Vagina (tissue), 2 donors: ENCODE measurements at places on chromosomes 2 and 18.
A peak's percentile ranks its signal among the peaks of the same experiment; 100 is the strongest.

DNA sequence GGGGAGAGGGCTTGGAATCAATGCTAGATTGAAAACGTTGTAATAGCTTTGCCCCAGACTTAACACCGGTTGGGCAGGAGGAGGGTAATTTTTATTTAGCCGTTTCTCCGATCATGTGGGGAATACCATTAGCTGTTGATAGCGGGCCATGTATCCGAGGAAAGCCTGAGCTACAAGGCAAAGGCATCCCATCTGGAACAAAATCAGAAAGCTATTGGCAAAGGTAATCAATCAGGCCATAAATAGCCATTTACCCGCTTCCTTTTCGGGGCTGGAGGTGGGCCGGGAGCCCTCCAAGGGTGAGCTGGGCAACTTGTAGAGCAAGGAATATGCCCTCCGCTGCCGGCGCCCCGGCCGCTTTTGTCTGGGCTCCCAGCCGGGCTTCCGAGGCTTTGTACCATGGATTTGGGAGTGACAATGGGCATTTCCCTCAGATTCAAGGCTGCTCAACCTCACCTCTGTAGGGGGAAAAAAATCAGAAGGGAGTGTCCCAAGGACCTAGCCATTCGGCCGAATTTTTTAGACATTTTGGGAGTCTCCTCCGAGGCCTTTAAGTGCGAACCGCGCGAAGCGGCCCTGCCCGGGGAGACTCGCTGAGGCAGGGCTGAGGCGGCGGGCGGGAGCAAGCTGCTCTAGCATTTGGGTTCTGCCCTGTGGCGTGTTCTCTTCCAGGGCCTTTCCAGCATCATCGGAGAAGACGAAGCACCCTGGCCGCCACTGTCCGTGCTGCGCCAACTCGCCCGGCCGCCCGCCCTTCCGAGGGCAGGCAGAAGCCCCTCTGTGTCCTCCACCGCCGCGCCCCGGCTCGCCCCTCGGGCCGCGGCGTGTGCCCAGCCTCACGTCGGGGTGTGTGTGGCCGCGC is 1.1 kb upstream of the HOXD9 start:
- no peaks in the 10 kb centered on the region for H3K36me3 ChIP-seq
- peak overlapping the region; percentile 33 for H3K4me3 ChIP-seq
- DNase-seq: no peak
- H3K4me1 ChIP-seq: peaks cover 14% of the 10 kb centered on the region

DNA sequence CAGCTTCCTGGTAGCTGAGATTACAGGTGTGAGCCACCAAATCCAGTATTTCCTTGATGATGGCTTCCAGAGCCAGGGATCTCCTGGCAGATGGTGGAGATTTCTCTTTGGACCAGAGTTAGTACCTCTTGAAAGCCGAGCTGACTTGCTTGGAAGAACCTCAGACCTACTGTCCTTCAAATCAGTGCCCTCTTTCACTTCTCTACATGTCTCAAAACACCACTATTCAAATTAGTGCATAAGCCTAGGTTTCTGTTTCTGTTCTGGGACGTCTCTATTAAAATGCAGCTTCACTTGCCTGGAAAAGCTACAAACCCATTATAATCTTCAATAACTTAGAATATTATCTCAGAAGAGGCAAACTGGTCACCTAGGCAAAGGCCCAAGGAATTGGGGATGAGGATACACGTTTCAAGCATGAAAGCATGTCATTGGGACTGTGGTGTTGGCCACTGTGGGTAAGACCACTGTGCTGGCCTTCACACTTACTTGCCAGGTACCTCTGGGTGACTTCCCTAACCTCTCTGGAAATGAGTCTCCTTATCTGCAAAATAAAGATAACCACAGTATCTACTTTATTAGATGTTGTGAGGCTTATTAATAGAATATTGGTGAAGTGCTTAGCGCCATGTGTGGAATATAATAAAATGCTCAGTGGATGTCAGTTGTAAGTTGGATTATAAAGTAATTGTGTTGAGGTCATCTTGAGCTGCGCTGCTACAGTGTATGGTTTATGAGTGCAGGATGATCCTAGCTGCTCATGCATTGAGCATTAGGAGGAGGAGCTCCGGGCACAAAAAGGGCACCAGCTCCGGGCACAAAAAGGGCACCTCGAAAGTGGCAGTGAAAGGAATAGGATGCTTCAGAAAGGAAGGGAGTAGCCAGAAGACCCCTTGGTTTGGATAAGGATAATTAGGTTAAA is 84.5 kb downstream of the DOCK10 start:
- no peak overlapping the region for H3K4me3 ChIP-seq
- peak overlapping the region; percentile 30 for H3K27ac ChIP-seq
- H3K36me3 ChIP-seq: no peaks in the 10 kb centered on the region
- H3K27me3 ChIP-seq: no peaks in the 10 kb centered on the region
- peaks cover 48% of the 10 kb centered on the region for H3K4me1 ChIP-seq

DNA sequence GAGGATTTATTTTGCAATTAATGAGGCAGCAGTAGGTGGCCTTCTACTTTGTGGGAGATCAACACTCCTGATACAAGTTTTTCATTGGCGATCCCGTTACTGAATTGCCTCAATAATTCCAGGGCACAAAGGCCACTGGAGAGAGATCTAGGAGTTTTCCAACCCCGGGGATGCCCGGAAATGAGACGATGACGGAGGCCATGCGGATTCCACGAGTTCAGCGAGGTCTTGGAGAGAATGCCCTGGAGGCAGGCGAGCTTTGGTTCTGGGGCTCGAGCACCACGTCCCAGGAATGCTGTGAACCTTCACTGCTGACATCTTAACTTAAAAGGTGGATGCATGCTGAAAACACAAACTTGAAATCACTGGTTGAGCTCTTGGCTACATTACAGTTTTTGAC is 74.2 kb downstream of the LDLRAD4 start:
- no peaks in the 10 kb centered on the region for H3K27me3 ChIP-seq
- H3K4me1 ChIP-seq: peaks cover 6% of the 10 kb centered on the region
- no peak for DNase-seq

DNA sequence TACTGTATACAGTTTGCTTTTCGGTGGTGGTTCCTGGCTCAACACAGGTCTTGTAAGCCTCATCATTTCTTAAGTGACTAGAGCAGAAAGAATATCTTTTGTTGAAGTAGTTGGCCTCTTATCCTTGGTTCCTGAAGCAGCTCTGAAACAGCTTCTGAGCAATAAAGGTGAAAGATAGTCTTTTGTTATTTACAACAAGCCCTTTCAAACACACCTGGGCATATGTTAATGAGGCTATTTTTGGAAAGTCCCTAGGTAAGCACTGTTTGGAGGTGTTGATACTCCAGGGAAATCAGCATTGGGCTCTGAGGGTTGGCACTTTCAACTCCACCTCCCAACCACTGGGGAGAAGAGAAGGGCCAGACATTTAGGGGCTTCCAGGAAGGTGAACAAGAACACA is 211.0 kb downstream of the MCFD2 start:
- H3K4me1 ChIP-seq: peaks cover 76% of the 10 kb centered on the region
- H3K27ac ChIP-seq: no peak overlapping the region
- no peak overlapping the region for H3K4me3 ChIP-seq
- DNase-seq: no peak

GRCh38 chr18:36075862-36076587 is 8.7 kb upstream of the RPRD1A start:
- no peak overlapping the region for H3K4me3 ChIP-seq
- H3K27ac ChIP-seq: no peak overlapping the region
- H3K4me1 ChIP-seq: no peaks in the 10 kb centered on the region
- no peaks in the 10 kb centered on the region for H3K36me3 ChIP-seq

DNA sequence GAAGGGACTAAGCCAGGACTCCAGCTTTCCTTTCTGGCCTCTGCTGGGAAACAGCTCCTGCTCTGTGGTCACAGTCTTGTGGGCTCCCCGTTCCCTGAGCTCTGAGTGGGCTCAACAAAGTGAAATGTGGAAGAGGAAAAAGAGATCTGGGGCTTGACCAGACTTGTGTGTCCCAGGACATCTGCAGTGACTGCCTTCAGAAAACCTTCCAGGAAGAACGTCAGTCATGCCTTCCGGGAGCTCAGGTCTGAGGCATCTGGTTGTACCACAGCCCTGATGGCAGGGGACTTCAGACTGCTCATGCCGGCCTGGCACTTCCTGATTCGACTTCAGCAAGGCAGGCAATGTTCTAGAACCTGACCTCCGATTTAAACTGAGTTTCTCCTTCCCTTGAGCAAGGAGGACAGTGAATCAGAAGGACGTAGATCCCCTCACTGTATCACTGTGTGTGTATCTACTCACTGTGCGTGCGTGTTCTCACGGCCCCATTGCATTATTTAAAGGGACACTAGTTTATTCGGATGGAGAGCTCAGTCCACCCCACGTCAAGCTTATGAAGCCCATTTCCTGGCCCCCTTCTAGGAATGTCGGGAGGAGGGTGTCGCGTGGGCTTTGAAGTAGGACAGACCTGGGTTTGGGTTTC is 548 bp upstream of the FBLN7 start:
- no peaks in the 10 kb centered on the region for H3K36me3 ChIP-seq
- no peaks in the 10 kb centered on the region for H3K27me3 ChIP-seq
- H3K27ac ChIP-seq: peak overlapping the region; percentile 32
- no peaks in the 10 kb centered on the region for H3K4me1 ChIP-seq
- DNase-seq: no peak
- peak overlapping the region; percentile 69 for H3K4me3 ChIP-seq

DNA sequence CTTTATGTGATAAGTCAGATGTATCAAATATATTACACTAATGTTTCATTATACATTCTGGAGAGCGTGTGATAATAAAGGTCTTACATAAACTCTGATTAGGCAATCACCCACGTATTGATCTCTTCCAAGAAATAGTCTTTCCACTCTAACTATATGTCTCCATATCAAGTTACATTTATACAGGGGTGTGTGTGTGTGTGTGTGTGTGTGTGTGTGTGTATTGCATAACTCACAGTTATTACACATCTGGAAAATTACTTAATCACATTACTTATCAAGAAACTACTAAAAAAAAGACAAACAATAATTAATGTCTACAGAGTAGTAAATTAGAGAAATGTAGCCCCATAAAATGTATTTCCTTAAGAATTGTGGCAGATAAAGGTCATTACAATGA is 339.8 kb downstream of the CDH19 start:
- no peaks in the 10 kb centered on the region for H3K36me3 ChIP-seq
- no peak for DNase-seq
- no peak overlapping the region for H3K27ac ChIP-seq

DNA sequence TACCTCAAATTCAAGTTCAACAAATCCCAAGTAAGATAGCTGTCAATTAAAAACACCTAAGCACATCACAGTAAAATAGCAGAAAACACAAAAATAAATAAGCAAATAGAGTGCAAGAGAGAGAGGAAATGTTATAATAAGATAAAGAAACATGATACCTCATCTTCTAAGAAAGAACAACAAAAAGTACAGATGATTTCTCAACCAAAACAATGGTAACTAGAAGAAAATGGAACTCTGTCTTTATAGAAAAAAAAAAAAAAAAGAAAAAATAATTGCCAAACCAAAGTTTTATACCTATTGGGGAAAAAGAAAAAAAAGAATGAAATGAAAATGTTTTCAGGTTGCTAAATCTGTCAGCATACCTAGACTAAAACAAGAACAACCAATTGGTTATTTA is 1253.5 kb upstream of the CDH2 start:
- H3K27me3 ChIP-seq: no peaks in the 10 kb centered on the region
- H3K4me1 ChIP-seq: no peaks in the 10 kb centered on the region
- H3K36me3 ChIP-seq: no peaks in the 10 kb centered on the region
- DNase-seq: no peak
- H3K27ac ChIP-seq: no peak overlapping the region
- no peak overlapping the region for H3K4me3 ChIP-seq

DNA sequence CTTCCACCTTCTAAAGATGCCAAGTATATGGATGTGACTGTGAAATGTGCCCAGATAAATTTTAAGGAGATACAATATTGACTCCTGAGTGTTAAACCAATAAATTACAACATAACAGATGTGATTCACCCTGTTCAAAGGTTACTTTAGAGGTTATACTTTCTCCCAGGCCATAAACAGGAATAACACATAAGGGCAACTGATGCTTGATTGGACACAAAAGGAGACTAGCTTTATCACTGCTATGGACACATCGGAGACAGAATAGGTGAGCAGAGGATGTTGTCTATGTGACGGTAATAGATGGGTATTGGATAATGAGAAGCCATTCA is 31.9 kb upstream of the SLC25A52 start:
- no peak overlapping the region for H3K4me3 ChIP-seq
- H3K36me3 ChIP-seq: no peaks in the 10 kb centered on the region
- DNase-seq: no peak
- H3K4me1 ChIP-seq: no peaks in the 10 kb centered on the region

DNA sequence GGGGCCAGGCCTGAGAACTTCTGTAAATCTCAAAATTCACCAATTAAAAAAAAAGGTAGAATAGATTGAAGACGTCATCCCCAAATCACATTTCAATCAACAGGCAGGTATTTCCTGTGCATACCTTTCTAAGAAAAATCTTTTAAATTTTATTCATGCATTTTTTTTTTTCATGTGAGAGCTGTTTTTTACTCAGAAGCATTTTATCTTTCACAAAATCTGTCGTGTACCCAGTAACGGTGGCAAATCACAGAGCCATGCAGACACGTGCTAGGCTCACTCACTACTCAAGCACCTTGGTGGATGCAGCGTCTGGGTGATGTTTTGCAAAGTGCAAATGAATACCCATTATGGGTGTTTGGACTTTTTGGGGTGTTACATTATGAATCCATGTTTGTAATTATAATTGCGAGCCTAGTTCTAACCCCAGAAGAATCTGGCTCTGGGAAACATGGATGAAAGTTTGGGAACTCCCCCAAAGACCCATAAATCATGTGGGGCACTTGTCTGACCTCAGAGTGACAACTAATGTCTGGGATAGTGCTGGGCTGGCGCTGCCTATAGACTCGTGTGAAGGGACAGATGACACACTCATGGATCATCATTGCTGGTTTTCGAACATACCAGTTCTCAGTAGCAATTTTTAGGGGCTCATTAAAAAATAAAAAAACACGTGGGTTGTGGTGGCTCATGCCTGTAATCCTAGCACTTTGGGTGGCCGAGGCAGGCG is 335.2 kb downstream of the LPIN1 start:
- H3K4me3 ChIP-seq: no peak overlapping the region
- no peak for DNase-seq
- H3K27me3 ChIP-seq: no peaks in the 10 kb centered on the region

- peak overlapping the region; percentile 61 for H3K4me3 ChIP-seq
- no peaks in the 10 kb centered on the region for H3K27me3 ChIP-seq
- no peak overlapping the region for H3K27ac ChIP-seq
Measured at GRCh38 chr2:15940661-15941480, 521 bp downstream of the MYCN start.

DNA sequence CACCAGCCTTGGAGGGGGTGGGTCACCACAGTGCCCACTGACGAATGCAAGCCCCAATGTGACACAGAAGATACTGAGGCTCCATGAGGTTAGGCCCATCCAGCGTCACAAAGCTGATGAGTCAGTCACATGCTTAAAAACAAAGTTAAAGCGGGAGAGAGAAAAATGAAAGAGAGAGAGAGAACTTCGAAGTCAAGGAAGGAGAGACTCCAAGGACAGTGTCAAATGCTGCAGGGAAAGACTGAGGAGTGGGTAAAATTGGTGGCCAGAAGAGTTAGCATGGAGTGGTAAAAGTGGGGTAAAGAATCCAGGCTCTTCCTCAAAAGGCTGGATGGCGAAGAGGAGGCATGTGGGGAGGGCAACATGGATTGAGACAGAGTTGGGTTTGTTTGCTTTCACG is 201.9 kb upstream of the CCDC150 start:
- DNase-seq: no peak
- H3K4me1 ChIP-seq: no peaks in the 10 kb centered on the region
- no peaks in the 10 kb centered on the region for H3K27me3 ChIP-seq
